ENCODE measurements at places on chromosomes 13 and 19. TPM values are rescaled to one million over a fixed set of nuclear protein-coding genes. Genes with fewer than 3 reads are reported as not detected.

DNA sequence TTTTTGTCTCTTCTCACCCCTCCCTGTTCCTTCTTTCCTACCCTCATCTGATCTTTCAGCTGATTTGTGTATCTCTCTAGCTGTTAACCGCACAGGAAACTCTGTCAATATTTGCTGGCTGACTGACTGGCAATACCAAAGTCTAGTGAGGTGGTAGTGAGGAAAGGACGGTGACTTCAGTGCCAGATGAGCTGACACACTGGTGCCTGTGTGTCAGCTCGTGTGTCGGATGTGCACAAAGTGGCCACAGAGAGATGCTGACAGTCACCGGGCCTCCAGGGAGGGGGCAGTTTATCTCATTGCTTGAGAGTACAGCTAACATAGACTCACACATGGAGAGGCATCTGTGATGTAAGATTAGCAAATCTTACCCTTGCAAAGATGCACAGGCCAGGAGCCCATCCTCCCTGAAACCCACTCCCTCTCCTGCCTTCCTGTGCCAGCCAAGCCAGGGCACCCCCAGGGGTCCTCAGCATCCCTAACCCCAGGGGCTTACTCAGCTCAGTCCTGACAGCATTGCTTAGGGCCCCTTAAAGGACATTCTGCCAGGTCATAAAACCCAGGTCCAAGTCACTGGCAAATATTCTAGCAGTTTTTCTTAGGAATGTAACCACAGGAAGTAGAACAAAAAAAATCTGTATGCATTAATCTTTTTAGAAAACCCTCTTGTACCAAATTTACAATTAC lies 80.2 kb downstream of the SHISA2 start:
- no peak for DNase-seq

GRCh38 chr13:77544355-77544754 lies 8.8 kb downstream of the SCEL start:
- no peak for DNase-seq

Gene POLRMT
- polyA plus RNA-seq = 117 TPM

- DNase-seq = no peak
Measured at GRCh38 chr19:8469613-8470368, 25.0 kb downstream of the HNRNPM start.

Gene PLK5
- polyA plus RNA-seq = not detected

Gene ARRDC5
- not detected for polyA plus RNA-seq

DNA sequence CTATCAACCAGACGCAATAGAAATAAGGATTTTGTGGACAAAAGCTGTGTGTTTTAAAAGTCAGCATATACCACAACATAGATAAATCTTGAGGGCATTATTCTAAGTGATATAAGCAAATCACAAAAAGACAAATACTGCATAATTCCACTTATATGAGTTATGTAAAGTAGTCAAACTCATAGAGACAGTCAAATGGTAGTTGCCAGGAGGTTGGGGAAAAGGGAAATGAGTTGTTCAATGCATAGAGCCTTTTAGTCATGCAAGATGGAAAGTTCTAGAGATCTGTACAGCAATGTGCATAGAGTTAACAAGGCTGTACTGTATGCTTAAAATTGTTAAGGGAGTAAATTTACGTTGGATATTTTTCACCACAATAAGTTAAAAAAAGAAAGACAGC lies 244.7 kb downstream of the DCT start:
- no peak for DNase-seq

DNA sequence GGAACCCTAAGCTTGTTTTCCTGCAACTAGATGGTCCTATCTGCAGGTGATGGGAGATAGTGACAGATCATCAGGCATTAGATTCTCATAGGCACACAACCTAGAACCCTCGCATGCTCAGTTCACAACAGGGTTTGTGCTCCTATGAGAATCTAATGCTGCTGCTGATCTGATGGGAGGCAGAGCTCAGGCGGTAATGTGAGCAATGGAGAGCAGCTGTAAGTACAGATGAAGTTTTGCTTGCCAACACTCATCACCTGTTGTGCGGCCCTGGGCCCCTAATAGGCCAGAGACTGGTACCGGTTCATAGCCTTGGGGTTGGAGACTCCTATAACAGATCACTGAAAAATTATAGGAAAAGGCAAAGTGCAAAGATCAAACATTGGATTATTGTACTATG lies 267.2 kb downstream of the PCDH9 start:
- DNase-seq = no peak

DNA sequence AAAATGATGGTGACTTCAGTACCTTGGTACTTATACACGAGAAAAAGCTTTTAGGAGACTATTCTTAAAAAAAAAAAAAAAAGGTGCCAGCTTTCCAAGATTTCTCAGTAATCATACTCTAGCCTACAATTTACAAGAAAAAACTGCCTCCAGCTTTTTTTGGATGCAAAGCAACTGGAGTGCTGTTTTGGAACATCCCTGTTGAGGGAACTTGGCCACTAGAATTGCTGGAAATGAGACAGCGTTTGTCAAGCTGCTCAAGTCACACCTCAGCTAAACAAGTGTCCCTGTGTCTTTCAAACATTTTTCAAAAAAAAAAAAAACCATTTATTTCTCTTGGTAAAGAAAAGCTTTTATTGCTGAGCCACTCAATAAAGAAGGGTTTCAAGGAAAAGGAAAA lies 413.1 kb upstream of the ARGLU1 start:
- DNase-seq = no peak

- no peak for DNase-seq
Measured at GRCh38 chr13:30616927-30617314, 799 bp upstream of the USPL1 start.

DNA sequence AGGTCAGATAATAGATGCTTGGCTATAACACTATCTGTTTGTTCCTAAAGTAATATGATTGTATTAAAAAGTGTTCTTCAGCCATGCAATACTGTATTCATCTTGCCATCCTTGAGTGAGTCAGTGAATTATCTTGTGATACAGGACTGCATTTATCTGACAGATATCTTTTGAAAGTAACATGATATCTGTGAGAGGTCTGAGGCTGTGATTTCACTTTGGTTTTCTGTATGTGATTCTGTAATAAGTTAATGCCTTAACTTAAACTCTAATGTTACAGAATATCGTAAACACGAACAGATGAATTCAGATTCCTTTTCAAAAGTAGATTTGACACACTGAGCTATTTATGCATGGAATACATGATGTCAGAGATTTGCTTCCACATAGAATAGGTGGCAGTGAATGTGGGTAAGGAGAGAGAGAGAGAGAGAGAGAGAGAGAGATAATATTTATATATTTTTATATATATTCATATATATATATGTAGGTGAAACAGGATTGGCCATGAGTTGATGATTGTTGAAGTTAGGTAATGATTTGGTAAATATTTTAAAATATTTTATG lies 97.9 kb upstream of the RNF113B start:
- DNase-seq = no peak

DNA sequence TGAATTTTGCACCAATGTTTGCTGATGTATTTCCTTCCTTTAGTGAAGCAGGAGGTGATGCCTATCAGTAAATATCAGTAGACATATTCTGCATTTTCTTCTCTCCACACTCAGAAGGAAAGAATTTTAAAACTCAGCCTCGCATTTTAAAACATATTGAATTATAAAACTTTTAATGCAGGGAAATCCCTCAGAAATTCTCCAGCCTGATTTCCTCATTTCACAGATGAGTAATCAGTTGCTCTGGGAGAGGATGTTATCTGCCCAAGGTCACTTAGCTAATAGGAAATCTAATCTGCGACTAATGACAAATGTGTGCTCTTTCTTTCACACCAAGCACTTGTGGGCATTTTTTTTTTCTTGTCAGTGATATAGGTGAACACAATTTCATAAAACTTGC lies 320.6 kb downstream of the ITGBL1 start:
- no peak for DNase-seq

DNA sequence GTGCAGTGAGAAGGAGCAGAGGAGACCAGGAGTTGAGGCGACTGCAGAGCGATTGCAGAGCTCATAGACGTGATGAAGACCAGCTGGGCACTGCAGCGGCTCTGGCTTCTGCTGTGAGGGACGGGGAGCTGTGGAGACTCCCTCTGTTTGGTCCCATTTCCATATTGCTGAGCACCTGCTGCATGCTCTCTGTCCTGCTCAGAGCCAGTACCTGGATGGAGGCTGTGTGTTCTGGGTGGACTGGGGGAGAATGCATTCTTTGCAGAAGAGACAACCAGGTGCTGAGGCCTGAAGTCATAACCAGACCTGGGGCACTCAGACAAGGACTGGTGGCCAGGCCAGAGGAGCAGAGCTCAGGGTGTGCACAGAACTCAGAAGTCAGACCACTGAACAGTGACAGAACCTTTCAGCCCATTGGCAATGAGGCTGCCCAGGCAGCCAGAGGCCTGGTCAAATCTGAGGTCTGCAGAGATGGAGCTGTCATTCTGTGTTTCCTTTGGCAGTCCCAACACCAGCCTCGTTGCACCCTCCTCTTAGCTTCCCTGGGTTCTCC lies 1.3 kb upstream of the A1BG start:
- DNase-seq = no peak

DNA sequence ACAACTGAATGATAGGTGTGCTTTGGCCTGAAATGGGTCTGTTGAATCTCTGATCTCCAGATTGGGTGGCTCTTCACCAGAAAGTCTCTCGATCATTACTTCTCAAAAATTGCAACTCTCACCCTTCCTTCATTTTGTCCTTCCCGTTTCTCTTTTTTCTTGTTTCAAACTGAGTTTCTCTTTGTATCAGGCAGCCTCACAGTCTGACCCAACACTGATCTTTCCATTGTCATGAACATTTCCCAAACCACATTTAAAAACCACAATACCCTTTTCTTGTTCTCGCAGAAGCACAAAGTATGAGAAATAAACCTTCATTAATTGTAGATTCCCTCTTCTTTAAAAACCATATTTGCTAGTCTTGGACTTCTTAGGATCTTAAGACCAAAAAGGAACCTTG lies 33.6 kb upstream of the HMGB1 start:
- no peak for DNase-seq

DNA sequence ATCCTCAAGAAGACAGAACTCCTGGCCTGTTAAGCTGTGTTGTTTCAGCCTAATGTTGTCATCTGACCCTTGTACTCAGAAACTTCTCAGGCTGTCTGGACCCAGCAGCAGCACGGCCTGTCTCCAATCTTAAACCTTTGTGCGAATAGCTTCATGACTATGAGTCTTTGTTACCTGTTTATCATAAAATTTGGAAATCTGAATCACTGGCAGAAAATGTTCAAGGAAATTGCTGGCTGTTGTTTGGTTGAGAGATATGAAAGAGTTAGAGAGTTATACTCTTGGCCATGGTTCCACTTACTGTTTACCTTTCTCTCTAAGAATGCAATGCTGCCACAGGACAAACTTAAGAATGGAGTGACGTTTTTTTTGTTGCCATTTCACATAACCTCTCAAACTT lies 59.6 kb downstream of the EFNB2 start:
- DNase-seq = no peak

GRCh38 chr19:16031872-16032200 lies 44.5 kb upstream of the TPM4 start:
- DNase-seq = no peak

GRCh38 chr13:42525035-42525504 lies 48.9 kb upstream of the TNFSF11 start:
- DNase-seq = no peak

Gene C19orf85
- polyA plus RNA-seq = not detected

- DNase-seq = no peak
Measured at GRCh38 chr13:66102864-66103263, 1127.3 kb downstream of the PCDH9 start.

- DNase-seq = no peak
Measured at GRCh38 chr19:39951686-39952085, 17.3 kb upstream of the FCGBP start.

- no peak for DNase-seq
Measured at GRCh38 chr19:44590245-44591059, 22.9 kb upstream of the IGSF23 start.

DNA sequence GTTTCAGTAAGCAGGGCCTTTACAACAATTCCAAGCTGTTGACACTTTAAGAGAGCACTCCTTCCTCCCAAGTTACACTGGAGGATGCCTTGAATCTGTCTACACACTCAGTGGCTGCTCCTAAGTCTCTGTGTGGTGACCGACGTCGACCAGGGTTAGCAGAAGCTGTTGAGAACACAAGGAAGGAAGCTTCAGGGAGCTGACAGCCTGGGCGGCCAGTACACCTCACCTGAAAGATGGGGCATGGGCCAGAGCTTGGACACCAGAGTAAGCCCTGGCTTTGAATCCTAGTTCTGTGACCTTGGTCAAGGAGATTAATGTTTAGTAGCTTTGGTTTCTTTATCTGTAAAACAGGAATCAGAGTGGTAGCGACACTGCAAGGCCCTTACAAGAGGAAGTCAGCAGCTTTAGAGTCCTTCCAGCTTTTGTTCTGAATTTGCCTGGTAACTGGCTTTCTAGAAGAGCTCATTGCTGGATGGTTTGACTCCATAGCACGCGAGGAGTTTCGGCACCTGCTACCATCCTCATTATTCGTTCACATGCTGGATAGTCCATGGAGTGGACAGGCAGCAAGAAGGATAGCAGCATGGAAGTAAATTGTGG lies 214.2 kb downstream of the FGF9 start:
- no peak for DNase-seq

DNA sequence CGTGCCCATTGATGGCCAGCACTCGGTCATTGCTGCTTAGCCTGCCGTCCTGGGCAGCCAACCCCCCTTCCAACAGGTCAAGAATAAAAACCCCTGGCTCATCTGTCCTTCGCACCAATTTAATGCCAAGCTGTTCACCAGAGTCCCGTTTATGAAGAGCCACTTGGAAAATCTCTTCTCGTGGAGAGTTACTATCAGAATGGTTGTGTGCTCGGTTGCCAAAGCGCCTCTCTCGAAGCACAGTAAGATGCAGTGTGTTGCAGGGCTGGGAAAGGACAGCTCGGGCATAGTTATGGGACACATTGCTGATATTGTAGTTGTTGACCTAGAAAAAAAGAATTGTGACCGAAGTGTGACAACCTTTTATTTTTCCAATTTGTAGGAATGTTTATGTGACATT lies 57.9 kb downstream of the LNX2 start:
- DNase-seq = no peak

GRCh38 chr19:10870501-10870954 lies 825 bp upstream of the CARM1 start:
- DNase-seq = no peak

DNA sequence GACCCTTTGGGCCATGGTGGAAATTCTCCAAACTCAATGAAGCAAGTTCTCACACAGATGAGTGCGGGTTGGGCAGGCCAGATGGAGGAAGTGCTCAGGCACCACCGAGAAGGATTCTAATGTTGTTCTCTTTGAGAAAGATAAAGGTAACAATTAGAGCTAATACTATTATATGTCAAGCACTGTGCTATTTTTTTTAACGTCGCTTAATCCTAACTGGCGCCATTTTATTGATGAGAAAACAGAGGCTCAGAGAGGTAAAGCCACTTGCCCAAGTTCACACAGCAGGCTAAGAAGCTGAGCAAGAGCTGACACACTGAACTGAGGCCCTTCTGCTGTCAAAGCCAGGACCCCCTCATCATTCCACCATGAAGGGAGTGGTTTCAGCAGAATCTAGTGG lies 1.0 kb downstream of the FBL start:
- DNase-seq = no peak

Gene NDUFB7
- polyA plus RNA-seq = 894 TPM

Gene SYT5
- polyA plus RNA-seq = not detected

Gene YJU2
- polyA plus RNA-seq = 26.0 TPM

GRCh38 chr19:29837448-29837981 lies 25.7 kb downstream of the CCNE1 start:
- DNase-seq = no peak

- no peak for DNase-seq
Measured at GRCh38 chr13:32013181-32013580, 18.4 kb upstream of the FRY start.

- no peak for DNase-seq
Measured at GRCh38 chr13:48555441-48555840, 22.6 kb upstream of the RCBTB2 start.
